ENCODE measurements at places on chromosomes 13 and 19.

DNA sequence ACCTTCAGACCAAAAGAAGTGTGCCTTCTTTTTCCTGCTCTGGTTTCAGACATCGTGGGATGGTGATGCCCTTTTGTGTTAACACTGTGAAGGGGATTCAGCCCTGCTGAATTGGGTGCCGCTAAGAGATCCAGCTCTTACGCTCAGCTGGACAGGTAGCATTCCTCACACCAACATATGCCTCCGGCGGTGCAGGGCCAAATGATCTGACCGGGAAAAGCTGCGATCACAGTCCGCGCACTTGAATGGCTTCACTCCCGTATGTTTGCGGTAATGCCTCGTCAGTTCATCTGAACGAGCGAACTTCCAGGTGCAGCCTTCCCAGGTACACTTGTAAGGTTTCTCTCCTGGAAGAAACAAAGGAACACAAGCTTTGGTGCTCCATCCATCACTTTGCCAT, 438.9 kb downstream of the KLF12 start:
- DNase-seq: no peak
- H3K36me3 ChIP-seq: no peaks in the 10 kb centered on the region
- no peak overlapping the region for H3K27ac ChIP-seq
- no peaks in the 10 kb centered on the region for H3K27me3 ChIP-seq

GRCh38 chr19:18304208-18304457, 18.7 kb downstream of the LSM4 start:
- no peaks in the 10 kb centered on the region for H3K27me3 ChIP-seq
- H3K4me1 ChIP-seq: peaks cover 71% of the 10 kb centered on the region
- H3K4me3 ChIP-seq: peak overlapping the region; percentile 53
- no peaks in the 10 kb centered on the region for H3K36me3 ChIP-seq
- peak overlapping the region; percentile 99 for H3K27ac ChIP-seq

- H3K4me3 ChIP-seq: peak overlapping the region; percentile 39
- no peak overlapping the region for H3K27ac ChIP-seq
- peak; percentile 82 for DNase-seq
- no peaks in the 10 kb centered on the region for H3K36me3 ChIP-seq
- H3K4me1 ChIP-seq: peaks cover 31% of the 10 kb centered on the region
Measured at GRCh38 chr19:55080968-55081769, 5.5 kb downstream of the EPS8L1 start.

DNA sequence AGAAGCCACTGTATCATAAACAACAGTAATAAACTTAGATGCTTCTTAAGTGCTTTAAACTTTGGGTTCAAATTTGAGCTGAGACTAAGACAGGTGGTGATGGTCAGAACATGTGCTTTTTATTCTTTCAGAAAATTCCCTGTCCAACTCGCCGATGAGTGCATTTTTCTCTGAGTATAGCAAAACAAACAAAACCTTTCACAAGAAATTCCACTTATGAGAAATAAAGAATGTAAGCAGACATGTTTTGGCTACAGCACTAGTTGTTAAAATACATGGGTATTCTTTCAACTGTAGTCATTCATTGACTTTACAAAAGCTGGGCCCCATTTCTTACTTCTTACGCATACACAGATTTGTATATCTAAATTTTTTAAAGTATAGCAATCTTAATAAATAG, 125.6 kb downstream of the SPRY2 start:
- no peak for DNase-seq
- H3K27ac ChIP-seq: no peak overlapping the region
- H3K27me3 ChIP-seq: no peaks in the 10 kb centered on the region
- H3K36me3 ChIP-seq: no peaks in the 10 kb centered on the region
- H3K4me3 ChIP-seq: no peak overlapping the region
- H3K4me1 ChIP-seq: no peaks in the 10 kb centered on the region

Measured in heart right ventricle (tissue), 16 donors.